ENCODE measurements at places on chromosomes 2 and 18.

- no peak for DNase-seq
These were observed 1139.5 kb downstream of the BCL11A start for GRCh38 chr2:59413751-59414570.

DNA sequence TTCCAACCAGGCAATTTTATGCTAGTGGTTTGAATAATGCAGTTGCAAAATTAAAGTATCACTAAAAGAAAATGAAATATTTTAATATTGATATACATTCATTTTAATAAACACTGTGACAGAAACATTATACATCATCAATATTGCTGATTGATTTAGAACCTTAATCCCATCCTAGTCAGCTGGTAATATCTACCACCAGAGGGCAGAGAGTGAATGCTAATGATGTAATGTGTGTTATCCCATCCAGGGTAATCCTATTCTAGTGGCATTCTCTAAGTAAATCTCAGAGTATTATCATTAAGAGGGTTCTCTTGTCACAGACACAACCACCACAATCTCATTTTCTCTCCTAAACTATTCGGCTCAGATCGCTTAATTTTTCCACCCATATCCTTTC, 477.4 kb downstream of the CPS1 start:
- no peak for DNase-seq

GRCh38 chr18:31064130-31064529, 21.6 kb upstream of the DSC3 start:
- DNase-seq: no peak

GRCh38 chr2:216688731-216689340, 6.5 kb downstream of the IGFBP5 start:
- DNase-seq: no peak

- no peak for DNase-seq
These were observed 51.7 kb upstream of the OTOF start for GRCh38 chr2:26529406-26530239.

- DNase-seq: no peak
These were observed 140.4 kb downstream of the MYO1B start for GRCh38 chr2:191385416-191386160.
